ENCODE measurements at places on chromosomes 4 and X. TPM values are rescaled to one million over a fixed set of nuclear protein-coding genes. Genes with fewer than 3 reads are reported as not detected.

The GPAT3 gene
- 5.6 TPM for total RNA-seq

The PDE6B gene
- total RNA-seq: 29.0 TPM

The SRD5A3 gene
- total RNA-seq: 11.7 TPM

The HELT gene
- total RNA-seq: not detected

The APLN gene
- total RNA-seq: not detected

The VCX gene
- not detected for total RNA-seq
